ENCODE measurements at places on chromosomes 12 and 14.

DNA sequence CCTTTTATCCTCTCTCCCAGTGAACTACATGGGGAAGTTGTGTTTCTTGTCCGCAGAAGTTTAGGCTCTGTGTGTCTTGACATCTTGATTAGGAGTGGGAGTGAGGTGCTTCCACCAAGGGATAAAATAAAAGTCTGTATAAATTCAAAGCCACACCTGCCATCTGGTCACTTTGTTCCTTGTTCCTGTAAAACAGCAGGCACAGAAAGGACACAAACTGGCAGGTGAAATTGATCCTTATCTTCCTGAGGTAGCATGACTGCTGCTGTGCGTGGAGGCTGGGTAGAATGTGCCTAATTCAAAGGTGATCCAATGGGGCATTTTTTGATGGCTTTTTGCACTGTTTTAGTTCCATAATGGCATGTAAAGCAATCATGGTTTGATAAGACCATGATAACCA is 104.3 kb upstream of the KITLG start:
- DNase-seq: no peak

GRCh38 chr14:42683707-42684106 is 1077.0 kb downstream of the LRFN5 start:
- DNase-seq: no peak

DNA sequence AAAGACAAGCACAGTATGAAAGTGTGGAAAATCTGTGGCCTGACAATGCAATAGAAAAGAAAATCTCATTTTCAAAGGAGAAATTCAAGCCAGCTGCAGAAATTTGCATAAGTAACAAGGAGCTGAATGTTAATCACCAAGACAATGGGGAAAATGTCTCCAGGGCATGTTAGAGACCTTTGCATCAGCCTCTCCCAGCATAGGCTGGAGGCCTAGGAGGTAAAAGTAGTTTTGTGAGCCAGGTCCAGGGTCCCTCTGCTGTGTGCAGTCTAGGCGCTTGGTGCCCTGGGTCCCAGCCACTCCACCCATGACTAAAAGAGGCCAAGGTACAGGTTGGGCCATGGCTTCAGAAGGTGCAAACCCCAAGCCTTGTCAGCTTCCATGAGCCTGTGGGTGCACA is 58.3 kb downstream of the TESPA1 start:
- no peak for DNase-seq

DNA sequence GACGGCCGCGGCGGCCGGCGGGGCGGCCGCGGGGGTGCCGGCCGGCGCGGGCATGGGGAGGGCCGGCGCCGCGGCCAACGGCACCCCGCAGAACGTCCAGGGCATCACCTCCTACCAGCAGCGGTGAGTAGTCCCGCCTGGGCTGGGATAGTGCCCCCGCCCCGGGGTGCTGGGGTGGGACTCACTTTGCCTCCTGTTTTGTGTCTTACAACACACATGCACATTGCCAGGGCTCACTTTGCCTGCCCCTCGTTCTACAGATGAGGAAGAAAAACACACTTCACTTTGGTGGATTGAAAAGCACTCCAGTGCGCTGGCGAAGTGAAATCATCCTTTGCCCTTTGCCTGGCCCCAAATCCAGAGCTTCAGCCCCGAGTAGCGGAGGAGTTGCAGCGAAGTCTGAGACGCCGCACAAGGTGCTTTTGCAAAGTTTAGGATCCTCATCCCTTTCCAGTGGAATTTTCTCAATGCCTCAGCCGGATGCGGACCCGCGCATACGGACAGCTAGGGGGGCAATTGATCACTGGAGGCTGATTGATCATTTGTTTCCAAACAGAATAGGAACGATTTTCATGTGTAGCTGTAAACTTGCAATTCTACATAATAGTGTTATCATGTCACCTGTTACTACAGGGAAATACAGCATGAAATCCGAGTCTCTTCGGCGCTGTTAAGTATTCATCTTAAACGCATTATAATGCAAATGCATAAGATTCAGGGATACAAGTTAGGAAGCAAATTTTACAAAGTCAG is 3.6 kb upstream of the NPAS3 start:
- DNase-seq: no peak

- DNase-seq: no peak
These were observed 45.8 kb downstream of the ATL1 start for GRCh38 chr14:50605766-50606165.

DNA sequence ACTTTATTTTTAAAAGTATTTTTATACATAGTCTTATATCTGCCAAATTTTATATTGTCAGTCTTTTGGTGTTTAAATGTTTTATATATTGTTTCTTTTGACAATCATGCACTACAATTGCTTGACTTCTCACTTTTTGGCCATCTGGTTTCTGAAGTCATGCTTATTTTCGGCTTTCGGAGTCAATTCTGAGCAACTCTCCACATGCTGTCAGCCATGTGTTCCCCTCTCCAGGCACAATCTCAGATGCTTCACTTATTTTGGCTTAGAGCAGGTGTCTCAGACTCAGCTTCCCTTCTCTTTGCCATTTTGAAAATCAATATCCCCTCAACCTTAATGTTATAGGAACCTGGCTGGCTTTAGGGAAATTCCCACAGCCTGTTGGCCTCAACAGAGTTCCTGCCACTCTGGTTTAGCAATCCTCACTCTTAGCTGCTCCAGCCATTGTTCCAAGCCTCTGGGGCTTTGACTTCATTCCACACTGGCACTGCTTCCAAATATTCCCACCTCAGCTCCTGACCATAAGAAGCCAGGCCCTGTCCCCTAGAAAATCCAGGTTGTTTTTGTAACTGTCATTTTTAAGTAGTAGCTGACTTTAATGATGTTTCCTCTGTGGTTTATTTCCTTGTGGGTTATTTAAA is 125.5 kb upstream of the FAR2 start:
- no peak for DNase-seq

GRCh38 chr14:20472536-20473169 is 3.4 kb downstream of the PNP start:
- DNase-seq: no peak

DNA sequence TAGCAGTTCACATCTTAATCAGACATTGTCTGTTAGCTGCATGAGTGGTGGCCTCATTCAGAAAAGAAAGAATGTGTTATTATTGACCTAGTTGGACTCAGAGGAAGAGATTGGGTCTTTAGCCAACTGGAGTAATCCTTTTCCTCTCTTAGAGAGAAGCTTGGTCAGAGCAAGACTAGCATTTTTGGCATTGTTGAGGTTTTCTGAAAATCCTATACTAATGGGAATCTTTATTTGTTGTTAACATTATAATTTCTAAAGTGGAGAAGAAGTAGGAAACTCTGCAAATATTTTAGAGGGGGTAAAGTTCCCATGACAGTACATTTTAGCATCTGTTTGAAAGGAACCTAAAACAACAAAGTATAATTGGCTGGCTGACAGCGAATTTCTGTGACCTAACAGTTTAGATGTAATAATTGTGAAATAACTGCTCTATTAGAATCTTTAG is 9.7 kb downstream of the TOX4 start:
- no peak for DNase-seq

- no peak for DNase-seq
These were observed 6.3 kb downstream of the LRRC74A start for GRCh38 chr14:76832503-76832988.

- DNase-seq: no peak
These were observed 4.9 kb upstream of the NRL start for GRCh38 chr14:24119691-24120090.

DNA sequence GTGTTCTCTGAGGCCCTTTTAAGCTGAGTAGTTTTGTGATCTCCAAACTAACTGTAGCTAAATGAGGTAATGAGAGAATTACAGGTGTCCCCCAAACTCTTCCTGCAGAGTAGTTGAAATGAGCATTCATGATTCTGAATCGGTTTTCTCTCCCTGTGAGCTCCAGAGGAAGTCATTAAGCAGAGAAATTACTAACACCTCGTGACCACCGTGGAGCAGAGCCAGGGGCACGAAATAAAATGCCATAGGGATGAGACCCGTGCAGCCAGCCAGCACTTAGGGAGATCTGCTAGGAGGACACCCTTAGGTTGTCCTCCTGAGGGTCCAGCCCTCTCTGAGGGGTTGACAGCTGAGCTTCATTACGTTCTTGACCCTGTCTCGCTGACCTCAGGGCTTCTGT is 79.5 kb downstream of the SLC25A47 start:
- no peak for DNase-seq

GRCh38 chr12:70982991-70983390 is 62.5 kb upstream of the PTPRR start:
- DNase-seq: no peak

GRCh38 chr12:108634341-108634751 is 652 bp upstream of the SELPLG start:
- no peak for DNase-seq
